CD4-positive, alpha-beta T cell treated with Interleukin-17A for 1 hour (primary cell): ENCODE measurements at places on chromosomes 2 and 18.

DNA sequence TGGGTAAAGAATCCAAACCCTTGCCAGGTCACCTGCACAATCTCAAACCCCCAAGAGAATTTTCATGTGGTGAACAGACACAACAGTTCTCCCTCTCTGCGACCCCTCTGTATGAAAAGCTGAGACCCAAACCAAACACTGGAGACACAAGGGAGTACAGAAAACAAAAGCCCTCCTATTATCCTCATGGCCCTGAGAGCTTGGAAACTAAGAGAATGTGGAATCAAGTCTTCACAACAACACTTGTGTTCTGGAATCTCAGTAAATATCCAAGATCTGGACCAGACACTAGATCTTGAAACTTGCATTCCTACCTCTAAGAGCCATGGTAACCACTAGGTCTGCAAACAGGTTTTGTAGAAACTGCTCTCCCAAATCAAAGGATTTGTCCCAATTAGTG, 50.1 kb upstream of the CCDC150 start:
- no peak for DNase-seq

GRCh38 chr18:474416-474815, 26.1 kb downstream of the COLEC12 start:
- no peak for DNase-seq

GRCh38 chr2:143720095-143720664, 591.0 kb downstream of the ARHGAP15 start:
- no peak for DNase-seq

DNA sequence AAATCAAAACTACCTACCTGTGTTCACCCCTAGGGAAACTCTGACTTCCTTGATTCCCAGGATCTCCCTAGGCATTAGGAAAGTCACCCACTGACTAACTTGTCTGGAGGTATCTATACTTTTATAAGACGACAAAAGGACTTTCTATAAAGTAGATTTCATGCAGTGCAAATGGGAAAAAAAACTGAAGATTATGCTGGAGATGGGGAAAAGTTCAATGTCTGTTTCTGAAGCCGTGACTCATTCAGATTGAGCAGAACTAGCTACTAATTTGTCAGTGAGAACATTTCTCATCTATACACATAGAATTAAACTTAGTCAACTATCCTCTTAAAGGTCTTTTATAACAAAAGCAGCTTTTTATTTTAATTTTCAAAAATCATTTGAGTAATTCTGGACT, 6.0 kb downstream of the SEPTIN10 start:
- DNase-seq = no peak

- DNase-seq = no peak
Observed at GRCh38 chr2:60498816-60499429, 54.5 kb downstream of the BCL11A start.

- DNase-seq = no peak
Observed at GRCh38 chr2:18065249-18065648, 186.8 kb downstream of the KCNS3 start.

DNA sequence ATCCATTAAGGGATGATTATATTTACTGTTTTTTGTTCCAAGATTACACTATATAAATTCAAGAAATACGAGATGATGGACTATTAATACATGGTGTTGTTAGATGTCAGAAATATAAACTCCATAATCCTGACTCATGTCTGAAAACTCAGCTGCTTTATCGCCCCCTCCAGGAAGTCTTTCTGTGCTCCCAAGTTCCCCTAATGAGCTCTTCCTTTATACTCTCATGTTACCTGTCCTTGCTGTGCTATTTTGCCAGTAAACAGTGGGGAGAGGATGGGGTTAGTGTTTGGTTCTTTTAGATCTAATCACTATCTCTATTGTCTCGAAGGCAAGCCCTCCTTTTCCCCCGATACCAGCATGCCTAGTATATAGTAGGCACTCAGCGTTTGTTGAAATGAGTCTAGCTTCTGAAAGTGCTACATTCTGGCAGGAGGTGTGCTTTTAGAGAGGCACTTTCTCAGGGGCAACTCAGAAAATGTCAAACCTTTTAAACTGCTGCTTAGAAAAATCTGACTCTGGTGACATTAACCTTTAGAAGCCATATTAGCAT, 21.4 kb upstream of the BARD1 start:
- DNase-seq = peak; percentile 25

GRCh38 chr18:23844991-23845680, 155.9 kb downstream of the LAMA3 start:
- no peak for DNase-seq

DNA sequence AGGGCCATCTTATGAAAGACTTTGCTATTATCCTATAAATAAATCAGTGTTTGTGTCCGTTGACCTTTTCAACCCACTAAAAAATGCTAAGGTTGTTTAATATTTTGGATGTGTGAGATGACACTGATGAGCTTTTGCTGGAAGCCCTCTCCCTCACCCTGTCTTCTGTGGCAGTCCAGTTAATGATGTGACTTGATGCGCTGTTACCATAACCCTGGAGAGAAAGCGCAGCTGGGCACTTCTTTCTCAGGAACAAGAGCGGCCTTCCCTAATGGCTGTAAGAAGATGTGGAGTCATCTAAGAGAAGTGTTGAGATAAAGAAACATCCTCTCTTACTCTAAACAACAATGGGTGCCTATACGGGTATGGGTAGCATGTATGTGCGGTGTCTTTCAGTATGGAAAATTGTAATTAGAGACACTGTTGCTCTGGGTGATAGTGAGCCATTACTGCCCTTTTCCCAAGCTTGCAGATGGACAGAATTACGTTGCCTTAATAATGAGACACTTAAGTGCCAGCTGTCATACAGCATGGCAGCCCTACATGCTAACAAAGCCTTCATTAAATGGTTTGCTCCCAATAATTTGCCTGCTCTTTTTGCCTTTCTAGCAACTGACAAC, 165.6 kb upstream of the NABP1 start:
- no peak for DNase-seq

- peak; percentile 10 for DNase-seq
Observed at GRCh38 chr2:74391209-74391579, 11.1 kb upstream of the DCTN1 start.

DNA sequence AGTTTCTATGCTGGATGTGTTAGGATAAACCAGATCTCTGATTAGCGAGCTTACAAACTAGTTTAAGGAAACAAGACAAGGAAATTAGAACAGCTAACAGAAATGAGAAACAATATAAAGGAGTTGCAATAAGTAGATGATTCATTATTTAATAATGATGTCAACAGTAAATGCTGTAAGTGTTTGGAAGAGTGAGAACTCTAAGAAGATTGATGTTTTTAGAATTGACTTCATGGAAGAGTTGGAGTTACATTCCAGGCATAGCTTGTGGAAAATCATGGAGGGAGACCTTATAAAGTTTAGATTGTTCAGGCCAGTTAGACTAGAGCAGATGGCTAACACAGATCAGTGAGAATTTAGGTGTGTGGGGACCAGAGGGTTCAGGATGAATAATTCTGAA, 32.6 kb downstream of the PPP1R1C start:
- DNase-seq = no peak

DNA sequence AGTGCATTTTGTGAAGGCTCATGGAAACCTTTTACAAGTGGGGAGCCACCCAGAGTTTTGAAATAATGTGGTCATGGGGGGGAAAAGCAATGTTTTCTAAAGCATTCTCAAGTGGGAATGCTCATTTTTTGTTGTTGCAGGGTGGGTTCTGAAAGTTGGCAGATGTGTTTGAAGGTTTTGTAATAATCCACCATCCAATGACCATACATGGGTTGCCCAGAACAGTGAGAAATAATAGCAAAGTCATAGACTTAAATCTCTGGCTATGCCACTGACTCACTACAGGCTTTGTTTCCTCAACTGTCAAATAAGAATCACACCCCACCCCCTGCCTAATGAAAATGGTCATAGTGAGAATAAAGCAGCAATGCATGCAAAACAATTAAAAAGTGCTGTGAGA, 2.9 kb downstream of the DSG3 start:
- no peak for DNase-seq

DNA sequence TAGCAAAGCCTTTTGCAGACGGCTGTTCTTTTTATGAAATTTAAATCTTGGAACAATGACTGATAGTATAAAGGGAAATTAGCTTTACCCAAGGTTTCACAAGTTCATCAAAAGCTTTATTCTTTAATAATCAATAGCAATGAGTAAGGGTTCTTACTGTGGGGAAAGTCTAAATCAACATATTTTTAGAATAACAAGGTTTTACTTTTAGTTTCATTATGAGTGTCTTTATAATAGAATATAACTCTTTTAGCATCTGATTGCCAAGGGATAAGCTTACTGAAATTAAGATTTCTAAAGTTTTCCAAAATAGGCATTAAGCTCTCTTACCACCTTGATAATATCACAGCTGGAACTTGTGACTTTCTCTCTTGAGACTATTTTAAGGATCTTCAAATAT, 1489.7 kb downstream of the LRP1B start:
- no peak for DNase-seq

DNA sequence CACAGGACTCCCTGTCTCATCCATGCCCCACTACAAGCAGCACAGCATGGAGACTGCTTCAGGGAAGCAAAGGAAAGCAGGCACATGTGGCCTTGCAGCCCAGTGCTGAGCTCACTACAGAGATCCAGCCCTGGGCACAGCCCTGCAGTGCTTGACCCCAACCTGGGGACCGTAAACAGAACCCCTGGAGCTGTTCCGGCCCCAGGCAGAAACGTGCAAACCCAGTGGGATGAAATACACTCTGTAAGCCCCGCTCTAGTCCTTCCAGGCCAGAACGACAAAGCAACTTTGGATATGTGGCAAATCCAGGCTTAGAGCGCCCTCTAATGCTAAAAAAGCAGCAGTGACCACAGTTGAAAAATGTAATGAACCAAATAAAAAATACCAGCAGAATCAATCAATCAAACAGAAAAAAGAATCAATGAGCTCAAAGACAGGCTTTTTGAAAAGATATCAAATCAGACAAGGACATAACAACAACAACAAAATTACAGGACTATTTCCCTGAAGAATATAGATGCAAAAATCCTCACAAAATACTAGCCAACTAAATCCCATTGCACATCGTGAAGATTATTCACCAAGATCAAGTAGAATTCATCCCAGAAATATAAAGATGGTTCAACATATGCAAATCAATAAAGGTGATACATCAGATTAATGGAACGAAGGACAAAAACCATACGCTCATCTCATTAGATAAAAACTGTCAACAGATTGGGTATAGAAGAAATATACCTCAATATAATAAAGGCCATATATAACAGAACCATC, 45.6 kb downstream of the ZNF519 start:
- peak; percentile 6 for DNase-seq

- no peak for DNase-seq
Observed at GRCh38 chr2:12341920-12342319, 374.8 kb upstream of the TRIB2 start.

GRCh38 chr2:137156221-137156844, 391.0 kb downstream of the THSD7B start:
- DNase-seq = no peak

- DNase-seq = no peak
Observed at GRCh38 chr2:98172951-98173350, 86.0 kb downstream of the VWA3B start.

DNA sequence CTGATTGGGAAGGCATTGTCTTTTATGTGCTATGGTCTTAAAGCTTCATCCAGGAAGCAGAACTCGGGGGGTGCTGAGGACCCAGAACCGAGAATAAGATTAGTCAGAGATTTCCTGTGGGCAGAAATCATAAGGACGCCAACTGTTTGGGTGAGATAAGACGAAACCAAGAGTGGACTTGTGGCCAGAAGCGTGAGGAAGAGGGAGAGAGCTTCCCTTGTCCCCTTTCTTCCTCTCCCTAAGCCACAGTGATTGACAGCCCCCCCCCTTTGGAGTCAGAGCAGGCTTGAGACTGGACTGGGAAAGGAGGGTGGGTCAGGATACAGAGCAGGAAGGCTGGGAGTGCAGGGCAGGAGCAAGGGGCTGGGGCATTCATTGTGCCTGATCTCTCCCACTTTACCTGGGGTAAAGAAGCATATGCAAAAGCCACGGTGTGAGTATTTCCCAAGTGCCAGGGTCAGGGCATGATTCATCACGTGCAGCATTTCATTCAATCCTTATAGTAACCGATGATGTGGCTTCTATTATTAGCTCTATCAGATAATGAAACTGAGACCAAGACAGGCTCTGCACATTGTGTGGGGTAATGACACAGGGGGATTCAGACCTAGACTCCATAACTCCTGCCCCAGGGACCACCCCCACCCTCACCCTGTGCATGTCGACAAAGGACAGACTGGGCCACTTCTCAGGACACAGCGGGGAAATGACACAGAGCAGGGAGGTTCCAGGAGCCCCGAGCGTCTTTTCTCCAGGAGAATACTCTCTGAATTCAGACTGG, 3.0 kb upstream of the IL1RN start:
- no peak for DNase-seq

DNA sequence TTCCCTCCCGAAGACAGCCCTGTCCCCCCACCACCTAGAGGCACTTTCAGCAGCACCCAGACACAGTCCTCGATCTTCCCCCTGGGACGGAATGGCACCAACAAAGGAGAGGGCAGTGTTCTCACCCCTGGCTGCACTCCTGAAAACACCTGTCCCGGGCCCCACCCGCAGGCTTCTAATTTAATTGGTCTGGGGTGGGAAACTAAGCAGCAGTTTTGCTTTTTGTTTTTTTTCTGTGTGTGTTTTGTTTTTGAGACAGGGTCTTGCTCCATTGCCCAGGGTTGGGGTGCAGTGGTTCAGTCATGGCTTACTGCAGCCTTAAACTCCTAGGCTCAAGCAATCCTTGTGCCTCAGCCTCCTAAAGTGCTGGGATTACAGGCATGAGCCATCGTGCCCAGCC, 38.4 kb upstream of the REL start:
- no peak for DNase-seq

DNA sequence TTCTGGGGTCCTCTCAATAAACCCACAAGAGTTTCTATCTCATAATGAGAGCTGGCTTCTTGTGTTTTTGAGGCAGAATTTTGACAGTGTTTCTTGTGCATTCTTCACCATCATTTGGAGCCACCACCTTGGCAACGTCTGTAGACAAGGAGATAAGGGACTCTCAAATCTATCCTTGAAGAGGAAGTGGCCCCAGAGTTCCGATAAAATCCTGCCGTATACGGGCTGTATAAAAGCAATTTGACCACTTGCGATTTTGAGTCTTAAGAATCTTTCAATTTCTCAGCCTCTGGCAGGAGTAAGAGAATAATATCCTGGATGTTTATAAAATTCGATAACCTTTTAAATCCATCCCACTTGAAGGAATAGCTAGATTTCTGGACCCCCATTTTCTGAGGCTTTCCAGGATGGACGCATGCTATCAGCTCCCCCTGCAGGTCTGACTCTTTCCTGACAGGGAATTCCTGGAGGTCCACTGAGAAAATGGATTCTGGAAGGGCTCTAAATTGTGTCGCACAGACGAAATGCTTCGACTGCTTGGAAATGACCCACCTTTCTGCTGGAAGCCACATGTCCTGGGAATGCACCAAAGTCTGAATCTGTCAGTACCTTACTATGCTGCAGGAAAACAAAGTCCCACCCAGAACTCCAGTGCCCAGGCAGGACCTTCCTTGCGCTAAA, 54.1 kb downstream of the E2F6 start:
- DNase-seq = peak; percentile 19

DNA sequence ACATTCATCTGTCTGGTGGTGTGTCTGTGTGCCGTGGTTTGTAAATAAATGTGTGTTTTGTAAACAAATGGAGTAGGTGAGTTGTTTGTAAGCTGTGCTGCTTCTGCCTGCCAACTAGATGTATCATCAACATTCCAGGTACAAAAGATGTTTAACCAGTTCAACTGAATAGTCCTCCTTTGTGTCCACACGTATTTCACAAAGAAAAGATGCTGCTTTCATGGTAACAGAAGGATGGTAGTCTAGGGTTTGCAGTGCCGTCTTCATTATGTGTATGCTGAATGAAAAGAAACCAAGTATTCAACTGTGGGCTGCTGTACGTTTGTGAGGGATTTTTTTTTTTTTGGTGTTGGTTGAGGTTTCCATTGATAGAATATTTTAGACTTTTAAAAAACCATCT, 72.1 kb downstream of the CAMKMT start:
- DNase-seq = no peak

GRCh38 chr18:47719096-47719780, 211.2 kb downstream of the SMAD2 start:
- no peak for DNase-seq
